Activated T-helper 17 cell treated with anti-CD3 and anti-CD28 coated beads, Interleukin-2, amount 50 U/mL, for 72 hours (primary cell): ENCODE measurements at places on chromosomes 1 and 21. TPM values are rescaled to one million over a fixed set of nuclear protein-coding genes. Genes with fewer than 3 reads are reported as not detected.

The SLAMF1 gene
- total RNA-seq = 186 TPM

The ATXN7L2 gene
- total RNA-seq = 15.3 TPM

The OTUD7B gene
- total RNA-seq = 21.4 TPM

The GBP4 gene
- 36.5 TPM for total RNA-seq

GRCh38 chr1:154791292-154792166 is 78.6 kb downstream of the KCNN3 start:
- ATAC-seq = peak; percentile 93

- ATAC-seq = no peak
Measured at GRCh38 chr1:33319949-33320618, 814 bp downstream of the A3GALT2 start.

The C1orf146 gene
- not detected for total RNA-seq

- ATAC-seq = peak; percentile 64
Measured at GRCh38 chr1:194225821-194226220, 1039.4 kb upstream of the B3GALT2 start.

The S100A5 gene
- 3.2 TPM for total RNA-seq

DNA sequence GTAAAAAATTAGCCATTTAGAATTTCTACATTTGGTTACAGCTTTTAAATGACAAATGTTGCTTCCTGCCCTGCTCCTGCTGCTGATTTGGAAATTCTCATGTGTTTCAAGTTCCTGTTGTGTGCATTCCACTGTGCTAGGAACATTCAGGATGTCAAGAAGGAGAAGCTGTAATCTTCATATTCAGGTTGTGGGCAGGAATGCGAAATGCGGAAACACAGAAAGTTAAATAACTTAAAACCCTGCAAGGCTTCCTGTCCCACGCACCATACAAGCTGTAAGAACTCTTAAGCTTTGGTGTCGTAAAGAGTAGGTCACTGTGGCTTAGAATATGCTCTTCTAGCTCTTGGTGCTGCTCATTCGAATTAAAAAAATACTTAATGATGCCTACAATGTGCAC is 52.6 kb downstream of the S100B start:
- no peak for ATAC-seq
